CD4-positive, alpha-beta T cell treated with Interferon alpha-2 for 1 hour (primary cell): ENCODE measurements at places on chromosomes 12 and 14.

GRCh38 chr12:33752854-33753253 is 269.4 kb upstream of the ALG10 start:
- no peak for DNase-seq

- DNase-seq: no peak
These were observed 370.6 kb upstream of the PRICKLE1 start for GRCh38 chr12:42960087-42960527.

DNA sequence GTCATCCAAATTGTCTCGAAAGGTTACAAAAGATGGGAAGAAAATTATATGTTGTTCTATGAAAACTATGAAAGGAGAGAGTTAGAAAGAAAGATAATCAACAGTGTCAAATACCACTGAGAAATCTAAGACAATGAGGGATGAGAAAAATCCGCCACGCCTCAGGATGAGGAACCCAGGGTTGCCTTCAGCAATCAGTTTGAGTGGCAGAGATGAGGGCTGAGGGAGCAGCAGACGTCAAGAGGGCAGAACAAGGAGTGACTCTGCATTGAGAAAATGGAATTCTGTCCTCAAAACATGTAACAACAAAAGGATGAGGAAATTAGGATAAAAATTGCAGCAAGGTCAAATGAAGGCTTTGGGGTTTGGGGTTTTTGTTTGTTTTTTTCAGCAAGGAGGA is 18.3 kb upstream of the OXA1L start:
- DNase-seq: no peak

- DNase-seq: no peak
These were observed 125.3 kb upstream of the PWP1 start for GRCh38 chr12:107560165-107560898.

DNA sequence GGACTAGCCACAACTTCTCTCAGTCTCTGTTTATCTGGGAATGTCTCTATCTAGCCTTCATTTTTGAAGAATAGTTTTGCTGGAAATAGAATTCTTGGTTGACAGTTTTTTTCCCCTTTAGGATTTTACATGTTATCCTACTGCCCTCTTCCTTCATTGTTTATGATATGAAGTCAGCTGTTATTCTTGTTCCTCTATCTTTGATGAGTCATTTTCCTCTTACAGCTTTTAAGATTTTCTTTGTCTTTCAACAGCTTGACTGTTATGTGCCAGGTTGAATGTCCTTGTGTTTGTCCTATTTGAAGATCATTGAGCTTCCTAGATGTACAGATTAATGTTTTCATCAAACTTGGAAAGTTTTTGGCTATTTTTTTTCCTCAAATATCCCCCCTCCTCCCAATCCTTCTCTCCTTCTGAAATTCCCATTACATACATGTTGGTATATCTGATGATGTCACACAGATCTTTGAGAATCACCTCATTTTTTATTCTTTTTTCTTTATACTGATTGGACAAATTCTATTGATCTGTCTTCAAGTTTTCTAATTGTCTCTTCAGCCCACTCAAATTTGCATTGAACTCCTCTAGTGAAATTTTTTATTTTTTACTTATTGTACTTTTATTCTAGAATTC is 4.5 kb upstream of the GOLGA5 start:
- DNase-seq: no peak

GRCh38 chr12:102095677-102096263 is 24.1 kb downstream of the NUP37 start:
- DNase-seq: peak; percentile 17

GRCh38 chr14:99597911-99598600 is 6.0 kb downstream of the CCDC85C start:
- DNase-seq: no peak

DNA sequence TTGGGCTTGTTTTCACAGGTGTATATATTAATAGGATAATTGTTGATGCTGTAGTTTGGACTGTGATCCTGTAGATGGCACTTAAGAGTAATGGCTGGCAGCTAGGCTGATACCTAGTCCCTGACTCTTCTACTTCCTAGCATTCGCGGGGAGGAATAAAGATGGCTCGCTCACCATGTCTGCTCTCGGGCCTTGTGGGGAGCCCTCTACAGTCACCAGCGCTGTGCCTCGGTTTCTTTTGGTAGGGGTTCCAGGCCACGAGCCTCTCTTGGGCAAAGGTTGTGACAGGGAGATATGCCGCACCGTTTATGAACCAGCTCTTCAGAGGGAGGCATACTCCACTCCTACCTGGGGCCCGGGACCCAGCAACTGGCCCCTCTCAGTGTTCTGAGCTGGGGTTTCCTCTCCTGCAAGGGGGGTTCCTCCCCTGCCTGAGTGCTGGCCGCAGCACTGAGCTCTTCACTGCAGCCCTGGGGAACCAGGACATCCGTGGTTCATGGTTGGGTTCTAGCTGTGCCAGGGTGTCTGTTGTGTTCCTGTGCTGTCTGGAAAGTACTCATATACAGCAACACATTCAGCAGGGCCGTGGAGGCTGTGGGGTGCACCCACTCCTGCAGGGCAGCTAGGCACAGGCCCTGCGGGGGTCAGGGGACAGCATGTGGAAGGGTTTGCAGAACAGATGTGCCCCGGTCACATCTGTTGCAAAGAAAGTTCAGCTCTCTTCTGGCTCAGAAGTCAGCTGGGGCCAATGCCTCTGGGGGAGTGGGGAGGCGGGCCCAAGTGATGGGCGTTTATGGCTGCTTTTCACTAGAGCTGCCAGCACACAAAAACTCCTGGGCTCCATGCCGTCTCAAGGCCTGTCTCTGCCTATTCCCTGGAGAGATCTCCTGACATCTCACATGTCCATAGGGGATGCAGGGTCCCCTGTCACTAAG is 147.9 kb downstream of the PPFIA2 start:
- DNase-seq: no peak

DNA sequence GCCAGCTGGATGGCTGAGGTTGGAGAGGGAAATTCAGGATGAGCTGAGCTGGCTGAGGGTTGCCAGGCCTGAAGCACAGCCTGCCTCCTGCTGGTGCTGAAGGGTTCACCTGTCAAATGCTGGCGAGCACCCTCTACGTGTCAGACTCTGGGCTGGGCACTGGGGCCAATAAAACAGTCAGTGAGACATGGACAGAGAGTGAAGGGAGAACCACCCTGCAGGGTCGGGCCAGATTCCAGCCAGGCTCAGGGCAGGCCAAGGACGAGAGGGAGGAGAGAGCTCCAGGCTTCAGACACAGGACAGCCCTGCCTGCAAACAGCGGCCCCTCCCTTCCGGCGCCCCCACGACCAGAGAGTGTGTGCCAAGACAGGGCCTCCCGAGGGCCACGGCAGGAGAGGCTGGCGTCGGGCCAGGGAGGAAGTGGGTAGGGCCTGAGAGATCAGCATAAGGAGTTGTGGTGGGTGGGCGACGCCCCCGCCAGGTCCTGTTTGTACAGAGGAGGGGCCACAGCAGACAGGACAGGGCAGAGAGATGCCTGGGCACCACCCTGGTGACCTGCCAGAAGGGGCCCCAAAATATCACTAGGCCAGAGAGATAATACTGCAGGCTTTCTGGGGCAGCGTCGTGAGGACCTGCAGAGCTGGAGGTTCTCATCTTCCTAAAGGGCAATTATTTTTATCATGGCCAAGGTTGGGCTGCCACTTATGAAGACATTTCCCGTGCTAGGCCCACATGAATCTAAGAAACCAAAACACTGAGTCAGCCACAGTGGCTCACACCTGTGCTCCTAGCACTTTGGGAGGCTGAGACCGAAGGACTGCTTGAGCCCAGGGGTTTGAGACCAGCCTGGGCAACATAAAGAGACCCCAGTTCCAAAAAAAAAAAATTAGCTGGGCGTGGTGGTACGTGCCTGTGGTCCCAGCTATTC is 73.1 kb upstream of the GPR68 start:
- peak; percentile 84 for DNase-seq

DNA sequence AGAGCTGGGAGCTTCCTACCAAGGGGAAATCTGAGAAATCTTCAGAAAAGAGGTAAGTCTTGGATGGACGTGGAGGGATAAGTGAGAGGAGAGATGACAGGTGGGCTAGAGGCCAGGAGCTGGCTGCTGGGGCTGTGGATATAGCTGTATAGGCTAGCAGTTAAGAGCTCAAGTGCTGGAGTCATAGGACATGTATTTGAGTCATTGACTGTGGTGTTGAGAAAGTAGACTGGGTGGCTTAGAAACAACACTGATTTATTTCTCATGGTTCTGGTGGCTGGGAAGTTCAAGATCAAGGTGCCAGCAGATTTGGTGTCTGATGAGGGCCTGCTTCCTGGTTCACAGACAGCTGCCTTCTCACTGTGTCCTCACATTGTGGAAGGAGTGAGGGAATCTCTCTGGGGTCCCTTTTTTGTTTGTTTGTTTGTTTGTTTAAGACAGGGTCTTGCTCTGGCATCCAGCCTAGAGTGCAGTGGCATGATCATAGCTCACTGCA is 151.1 kb upstream of the FUT8 start:
- no peak for DNase-seq

DNA sequence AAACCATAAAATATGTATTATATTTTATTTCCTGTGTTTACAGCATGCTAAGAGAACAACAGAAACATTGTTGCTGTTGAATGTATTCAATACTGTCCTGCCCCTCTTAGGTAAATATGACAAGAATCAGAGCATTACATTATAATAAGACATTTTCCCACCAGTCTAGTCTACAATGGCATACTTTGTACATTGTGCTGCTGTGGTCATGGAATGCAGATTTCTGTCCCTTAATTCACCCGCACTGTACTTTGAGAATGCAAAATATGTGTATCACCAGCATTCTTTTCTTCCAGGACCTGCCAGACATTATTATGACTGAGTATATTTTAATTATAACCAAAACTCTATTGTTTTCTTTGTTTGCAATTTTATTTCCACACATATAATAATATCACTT is 16.5 kb upstream of the OR10AD1 start:
- no peak for DNase-seq

GRCh38 chr12:66118240-66118891 is 12.2 kb downstream of the LLPH start:
- no peak for DNase-seq

DNA sequence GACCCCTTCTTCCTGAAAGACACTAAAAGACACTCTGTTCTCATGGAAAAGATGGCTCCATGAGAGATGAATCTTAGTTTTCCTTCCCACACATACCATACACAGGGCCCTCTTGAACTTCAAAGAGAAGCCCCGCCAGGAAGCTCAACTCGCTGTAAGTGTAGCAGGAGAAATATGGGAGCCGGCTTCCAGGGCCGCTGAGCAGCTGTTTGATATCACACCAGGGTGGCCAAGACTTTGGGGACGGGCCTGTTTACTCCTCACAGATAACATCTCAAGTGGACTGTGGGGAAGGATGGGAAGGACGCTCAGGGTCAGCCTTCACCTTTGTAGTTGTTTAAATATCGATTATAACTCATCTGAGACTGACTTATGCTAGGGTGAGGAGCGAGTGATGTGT is 235.5 kb upstream of the TBX3 start:
- no peak for DNase-seq

DNA sequence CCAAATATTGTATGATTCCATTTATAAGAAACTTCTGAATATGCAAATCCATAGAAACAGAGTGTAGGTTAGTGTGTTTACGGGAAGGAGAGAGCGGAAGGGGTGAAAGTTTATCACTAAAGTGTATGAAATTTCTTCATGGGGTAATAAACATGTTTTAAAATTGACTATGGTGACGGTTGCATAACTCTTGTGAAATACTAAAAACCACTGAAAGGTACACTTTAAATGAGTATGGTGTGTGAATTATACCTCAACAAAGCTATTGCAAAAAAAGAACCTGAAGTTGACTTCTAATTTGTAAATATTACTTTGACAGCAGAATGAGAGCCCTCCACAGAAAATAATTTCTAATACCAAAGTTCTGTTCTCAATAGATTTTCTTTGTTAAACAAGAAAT is 47.1 kb downstream of the ATG2B start:
- no peak for DNase-seq

GRCh38 chr14:65019944-65020566 is 33.4 kb downstream of the FNTB start:
- DNase-seq: peak; percentile 33

DNA sequence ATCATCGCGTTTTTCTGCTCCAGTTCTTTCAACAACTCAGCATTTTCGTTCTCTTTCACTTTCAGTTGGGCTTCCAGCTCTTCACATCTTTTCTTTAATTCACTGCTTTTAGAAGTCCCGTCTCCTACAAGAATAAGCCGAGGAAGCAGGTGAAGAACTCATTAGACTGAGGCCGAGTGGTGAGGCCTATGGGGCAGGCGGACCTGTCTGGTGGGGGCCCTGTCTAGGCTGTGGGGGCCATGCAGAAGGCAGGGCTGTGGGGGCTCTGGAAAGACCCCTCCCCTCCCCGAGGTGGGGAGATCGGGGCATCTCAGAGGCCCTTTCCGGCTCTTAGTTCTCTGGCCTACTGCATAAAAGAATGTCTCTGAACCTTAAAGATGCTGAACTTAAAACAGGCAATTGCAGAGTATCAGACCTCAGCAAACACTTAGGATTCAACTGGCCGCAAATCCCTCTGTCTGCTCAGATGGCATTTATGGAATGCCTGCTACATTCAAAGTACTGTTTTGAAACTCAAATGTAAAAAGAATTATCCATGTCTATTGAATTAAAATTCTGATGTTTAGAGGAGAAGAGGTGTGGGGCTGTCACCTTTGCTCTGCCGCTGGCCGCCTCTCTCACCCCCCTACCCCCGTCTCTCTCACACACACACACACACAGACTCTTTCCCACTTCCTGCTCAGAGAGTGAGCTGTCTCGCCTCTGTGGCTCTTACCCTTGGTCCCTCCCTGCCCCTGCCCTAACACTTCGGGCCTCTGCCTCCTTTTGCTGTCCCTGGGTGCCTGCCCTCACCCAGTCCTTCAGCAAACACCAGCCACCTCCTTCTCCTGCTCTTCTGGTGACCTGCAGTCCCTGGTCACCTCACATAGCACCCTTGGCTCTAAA is 34.7 kb downstream of the CCDC92 start:
- DNase-seq: peak; percentile 70

DNA sequence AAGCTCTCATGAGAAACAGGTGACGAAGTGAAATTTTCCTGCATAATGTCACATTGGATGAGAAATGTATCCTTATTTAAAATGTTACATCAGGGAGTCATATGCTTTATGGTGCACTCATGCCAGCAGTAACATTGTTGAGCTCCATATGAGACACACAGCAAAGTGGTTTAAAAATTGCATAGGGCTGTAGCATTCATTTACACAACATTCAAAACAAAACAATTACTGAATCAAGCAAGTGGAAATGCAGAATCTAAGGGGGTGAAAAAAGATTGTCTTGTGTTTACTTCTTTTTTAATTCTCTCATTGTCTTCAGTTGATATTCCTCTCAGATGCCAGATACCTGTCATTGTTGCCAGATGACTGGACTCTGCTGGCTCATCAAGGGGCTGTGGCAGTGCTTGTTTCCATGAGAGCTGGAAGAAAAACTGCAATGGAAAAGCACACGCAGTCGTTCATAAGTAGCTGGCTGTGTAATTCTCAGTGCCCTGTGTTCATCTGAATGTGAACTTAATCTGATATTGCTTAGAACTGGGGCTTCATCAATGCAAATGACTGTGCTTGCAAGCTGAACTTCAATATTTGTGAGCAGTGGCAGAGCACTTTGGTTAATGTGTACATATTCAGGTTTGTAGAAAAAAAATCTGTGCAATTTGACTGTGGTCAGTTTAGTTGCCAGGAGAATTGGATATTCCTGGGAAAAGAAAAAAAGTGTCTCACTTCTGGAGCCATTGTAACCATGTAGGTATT is 305.6 kb downstream of the RAD51B start:
- DNase-seq: no peak

- DNase-seq: no peak
These were observed 60.0 kb downstream of the BTG1 start for GRCh38 chr12:92085736-92086040.

GRCh38 chr12:118958520-118958919 is 22.8 kb upstream of the SRRM4 start:
- no peak for DNase-seq

- DNase-seq: no peak
These were observed 1.3 kb downstream of the KRT78 start for GRCh38 chr12:52847335-52848102.
